ENCODE measurements at places on chromosomes 5 and 9. TPM values are rescaled to one million over a fixed set of nuclear protein-coding genes. Genes with fewer than 3 reads are reported as not detected.
A peak's percentile ranks its signal among the peaks of the same experiment; 100 is the strongest.

SHOC1 gene
- polyA plus RNA-seq: not detected

GKAP1 gene
- polyA plus RNA-seq: 1.5 TPM

SLC27A6 gene
- polyA plus RNA-seq: 0.10 TPM

MOB3B gene
- polyA plus RNA-seq: 0.05 TPM

TMEM174 gene
- polyA plus RNA-seq: not detected

OR1Q1 gene
- 1.1 TPM for polyA plus RNA-seq

GLRA1 gene
- not detected for polyA plus RNA-seq

SEMA5A gene
- polyA plus RNA-seq: 56.4 TPM

EDIL3 gene
- polyA plus RNA-seq: 13.8 TPM

SUSD1 gene
- 17.5 TPM for polyA plus RNA-seq

NTMT1 gene
- polyA plus RNA-seq: 77.1 TPM

PCDHGA7 gene
- 3.6 TPM for polyA plus RNA-seq

BTNL8 gene
- polyA plus RNA-seq: not detected

PHYHD1 gene
- 15.6 TPM for polyA plus RNA-seq

SLC28A3 gene
- 0.42 TPM for polyA plus RNA-seq

SPINK13 gene
- not detected for polyA plus RNA-seq

CXCL14 gene
- polyA plus RNA-seq: 1.6 TPM

ORM1 gene
- not detected for polyA plus RNA-seq

DNA sequence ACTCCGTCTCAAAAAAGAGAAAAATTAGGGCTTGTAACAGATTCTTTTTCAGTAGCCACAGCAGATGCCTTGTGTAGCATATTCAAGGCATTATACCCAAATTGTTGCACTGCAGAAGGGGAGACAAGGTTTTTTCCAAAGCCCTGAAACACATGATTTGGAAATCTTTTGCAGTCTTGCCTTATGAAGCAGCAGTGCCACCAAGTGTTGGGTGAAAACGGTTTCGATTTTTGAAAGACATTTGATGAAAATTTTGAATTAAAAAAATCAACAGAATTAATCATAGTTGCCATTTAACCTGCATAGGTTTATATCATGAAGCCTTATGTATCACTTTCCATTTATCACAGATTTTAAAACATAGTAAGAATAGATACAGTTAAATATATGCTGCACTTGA is 479.5 kb downstream of the TAF11L14 start:
- no peak for DNase-seq

- no peak for DNase-seq
These were observed 5.3 kb downstream of the INVS start for GRCh38 chr9:100104314-100104713.

DNA sequence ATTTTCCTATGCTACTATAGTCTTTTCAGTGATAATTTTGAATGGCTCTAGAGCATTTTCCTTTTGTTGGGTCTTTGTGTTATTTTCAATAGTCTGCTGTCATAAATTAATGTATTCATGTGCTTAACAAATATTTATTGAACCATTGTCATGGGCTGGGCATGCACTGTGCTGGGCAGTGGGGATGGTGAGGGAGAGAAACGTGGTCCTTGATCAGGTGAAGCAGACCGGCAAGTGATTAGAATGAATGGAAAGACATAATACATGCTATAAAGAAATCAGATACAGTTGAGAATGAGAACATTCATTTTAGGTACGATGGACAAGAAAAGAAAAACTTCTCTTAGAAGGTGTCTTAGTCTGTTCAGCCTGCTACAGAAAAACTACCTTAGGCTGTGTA is 66.1 kb downstream of the KIF4B start:
- DNase-seq: no peak

DNA sequence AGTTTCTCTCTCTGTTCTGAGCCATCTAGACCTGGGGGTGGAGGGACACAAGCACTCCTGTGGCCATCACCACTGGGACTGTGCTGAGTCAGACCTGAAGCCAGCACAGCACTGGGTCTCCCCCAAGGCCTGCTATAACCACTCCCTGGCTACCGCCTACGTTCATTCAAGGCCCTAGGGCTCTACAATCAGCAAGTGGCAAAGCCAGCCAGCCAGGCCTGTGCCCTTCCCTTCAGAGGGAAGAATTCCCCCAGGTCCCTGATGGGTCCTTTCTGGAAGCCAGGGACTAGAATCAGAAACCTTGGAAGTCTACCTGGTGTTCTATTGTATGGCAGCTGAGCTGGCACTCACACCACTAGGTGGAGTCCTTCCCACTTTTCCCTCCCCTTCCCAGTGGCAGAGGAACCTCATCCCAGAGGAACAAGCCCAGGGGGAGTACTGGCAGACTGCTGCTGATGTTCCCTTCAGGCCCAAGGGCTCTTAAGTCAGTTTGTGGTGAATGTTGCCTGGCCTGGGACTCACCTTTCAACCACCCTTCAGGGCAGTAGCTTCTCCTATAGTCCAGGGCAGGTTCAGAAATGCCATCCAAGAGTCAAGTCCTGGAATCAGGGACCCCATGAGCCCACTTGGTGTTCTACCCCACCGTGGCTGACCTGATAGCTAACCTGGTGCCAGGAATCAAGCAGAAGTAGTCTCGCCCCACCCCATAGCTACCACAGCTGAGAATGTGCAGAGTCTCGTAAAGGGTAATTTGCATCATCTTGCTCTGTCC is 20.0 kb downstream of the JMY start:
- DNase-seq: no peak

DNA sequence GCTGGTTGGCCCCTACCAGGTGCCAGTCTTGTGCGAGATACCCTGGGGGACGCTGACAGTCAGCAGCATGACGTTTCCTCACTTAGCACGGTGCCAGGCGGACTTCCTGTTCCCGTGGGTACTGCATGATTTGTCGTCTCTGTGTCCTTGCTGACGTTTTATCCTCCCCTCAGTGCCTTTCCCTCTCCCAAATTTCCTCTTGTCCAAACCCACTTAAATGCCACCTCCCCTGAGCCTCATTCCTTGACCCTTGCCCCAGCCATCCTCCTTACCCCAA is 60.6 kb upstream of the SAP30L start:
- no peak for DNase-seq

GRCh38 chr5:173920024-173920753 is 32.0 kb downstream of the CPEB4 start:
- no peak for DNase-seq

- no peak for DNase-seq
These were observed 35.1 kb downstream of the MTAP start for GRCh38 chr9:21837501-21837900.

GRCh38 chr5:67910546-67910945 is 305.0 kb upstream of the PIK3R1 start:
- no peak for DNase-seq

DNA sequence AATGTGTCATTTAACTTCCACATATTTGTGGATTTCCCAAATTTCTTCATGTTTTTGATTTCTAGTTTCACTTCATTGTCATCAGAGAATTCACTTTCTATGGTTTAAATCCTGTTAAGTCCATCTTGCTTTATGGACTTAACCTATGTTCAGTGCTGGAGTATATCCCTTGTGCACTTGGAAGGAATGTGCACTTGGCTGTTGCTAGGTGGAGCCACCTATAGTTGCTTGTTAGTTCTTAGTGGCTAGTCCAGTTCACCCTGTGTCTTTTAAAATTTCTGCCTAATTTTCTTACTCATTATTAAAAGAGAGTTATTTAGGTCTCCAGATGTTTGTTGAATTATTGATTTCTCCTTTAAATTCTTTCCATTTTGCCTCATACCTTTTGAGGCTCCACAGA is 1472.5 kb upstream of the CDH6 start:
- no peak for DNase-seq

DNA sequence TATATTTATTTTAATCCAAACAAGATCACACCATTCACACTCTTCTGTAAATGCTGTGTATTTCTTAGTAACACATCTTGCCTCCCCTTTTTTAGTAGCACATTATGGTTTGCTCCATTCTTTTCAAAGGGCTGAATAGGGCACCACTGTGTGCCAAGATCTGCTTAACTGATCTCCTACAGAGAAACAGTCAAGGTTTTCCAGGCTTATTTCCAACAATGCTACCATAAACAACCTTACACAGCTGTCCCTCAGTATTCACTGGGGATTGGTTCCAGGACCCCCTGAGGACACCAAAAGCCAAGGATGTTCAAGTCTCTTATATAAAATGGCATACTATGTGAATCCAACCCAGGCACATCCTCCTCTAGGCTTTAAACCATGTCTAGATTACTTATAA is 16.5 kb downstream of the GOLM1 start:
- no peak for DNase-seq

DNA sequence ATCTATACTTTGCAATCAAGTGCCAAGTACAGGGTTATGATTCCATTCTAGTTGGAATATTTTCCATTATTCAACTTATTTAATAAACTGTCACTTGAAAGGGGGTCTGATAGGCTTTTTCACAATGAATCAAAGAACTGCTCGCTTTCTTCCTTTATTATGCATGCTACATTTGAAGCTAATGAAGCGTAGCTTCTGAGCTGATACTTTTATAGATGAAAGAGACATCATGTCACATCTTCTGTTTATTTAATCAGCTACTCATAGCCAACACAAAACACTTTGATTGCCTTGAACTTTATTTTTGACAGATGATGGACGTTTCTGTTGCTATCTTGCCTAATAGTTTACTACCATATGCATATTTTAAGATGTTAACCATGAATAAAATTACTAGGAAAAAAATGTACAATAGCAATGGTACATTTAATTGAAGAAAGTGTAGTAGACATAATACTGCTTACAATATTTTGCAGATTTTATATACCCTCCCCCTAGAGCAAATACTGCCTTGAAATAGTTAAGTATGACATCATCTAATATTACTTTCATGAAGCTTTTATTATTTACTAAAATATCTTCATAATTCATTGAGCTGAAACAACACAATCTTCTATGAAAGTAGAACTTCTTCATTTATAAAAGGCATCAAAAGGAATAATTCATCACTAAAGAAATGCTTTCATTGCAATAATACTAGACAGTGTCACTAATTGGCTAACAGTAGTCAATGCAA is 529.3 kb upstream of the TYRP1 start:
- no peak for DNase-seq

- no peak for DNase-seq
These were observed 47.2 kb downstream of the BICD2 start for GRCh38 chr9:92717201-92718085.

GRCh38 chr5:61048534-61048933 is 103.5 kb downstream of the NDUFAF2 start:
- DNase-seq: peak; percentile 41

DNA sequence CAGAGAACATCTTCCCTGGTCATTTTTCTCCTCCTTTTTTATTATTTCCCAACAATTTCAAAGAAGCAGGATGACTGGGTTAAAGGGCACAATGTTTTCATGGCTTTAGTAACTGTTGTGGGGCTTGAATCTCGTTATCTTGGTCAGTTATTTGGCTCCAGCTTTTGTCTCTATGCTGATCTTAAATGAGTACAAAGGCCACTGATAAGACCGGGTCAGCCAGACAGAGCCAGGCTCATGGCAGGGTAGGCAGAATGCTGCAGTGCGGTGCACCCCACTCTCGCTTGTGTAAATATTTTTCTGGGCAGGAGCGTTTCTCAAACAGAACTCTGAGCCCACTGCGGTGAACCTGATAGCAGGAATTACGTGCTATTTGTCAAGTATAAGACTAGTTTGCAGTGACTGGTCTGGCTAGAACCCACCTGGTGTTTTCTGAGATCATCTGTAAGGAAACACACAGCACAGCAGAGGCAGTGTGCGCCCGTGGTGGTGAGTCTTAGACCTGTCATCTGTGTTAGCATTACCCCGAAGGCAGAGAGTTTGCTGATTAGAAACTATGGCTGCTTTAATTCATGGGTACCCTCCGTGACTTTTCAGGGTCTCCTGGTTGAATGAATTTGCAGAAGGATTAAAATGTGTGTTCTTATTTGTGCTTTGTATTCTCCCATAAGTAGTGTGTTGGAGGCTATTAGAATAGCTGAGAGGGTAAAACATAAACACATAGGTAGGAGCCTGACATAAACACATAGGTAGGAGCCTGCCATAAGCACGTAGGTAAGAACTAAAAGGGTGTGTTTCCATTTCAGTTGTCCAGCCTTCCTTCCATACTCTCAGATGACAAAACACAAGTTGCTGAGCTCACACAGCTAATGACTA is 158.6 kb upstream of the DMRT1 start:
- DNase-seq: no peak

DNA sequence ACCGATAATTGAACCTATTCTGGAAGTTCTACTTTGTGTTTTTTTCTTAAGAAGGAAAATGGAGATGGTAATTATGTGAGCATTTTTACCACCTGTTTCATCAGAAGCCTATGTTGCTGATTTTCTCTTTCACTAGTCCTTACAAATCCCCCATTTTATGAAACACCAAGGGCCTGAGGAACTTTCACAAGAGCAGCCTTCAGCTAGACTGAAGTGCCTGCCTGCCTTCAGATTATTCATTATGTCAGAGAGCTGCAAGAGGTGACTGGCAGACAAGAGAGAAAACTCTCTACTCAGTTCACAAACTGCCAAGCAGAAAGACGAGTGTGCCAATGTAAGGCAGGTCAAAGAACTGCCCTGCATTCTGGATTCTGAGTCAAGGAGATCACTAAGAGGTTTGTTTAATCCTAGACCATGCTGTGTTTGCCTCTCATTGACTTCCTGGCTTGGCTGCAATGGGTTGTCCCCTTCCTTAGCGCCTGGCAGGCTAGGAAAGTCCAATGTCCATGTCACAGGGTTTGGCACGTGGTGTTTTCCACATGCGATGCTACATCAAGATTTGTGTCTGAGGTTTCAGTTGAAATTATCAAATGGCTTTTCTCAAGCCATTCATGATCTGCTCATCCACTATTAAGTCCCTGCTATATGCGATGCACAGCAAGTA is 143.3 kb downstream of the CDC42SE2 start:
- no peak for DNase-seq

- DNase-seq: no peak
These were observed 424 bp downstream of the INSYN2B start for GRCh38 chr5:169979871-169980270.

DNA sequence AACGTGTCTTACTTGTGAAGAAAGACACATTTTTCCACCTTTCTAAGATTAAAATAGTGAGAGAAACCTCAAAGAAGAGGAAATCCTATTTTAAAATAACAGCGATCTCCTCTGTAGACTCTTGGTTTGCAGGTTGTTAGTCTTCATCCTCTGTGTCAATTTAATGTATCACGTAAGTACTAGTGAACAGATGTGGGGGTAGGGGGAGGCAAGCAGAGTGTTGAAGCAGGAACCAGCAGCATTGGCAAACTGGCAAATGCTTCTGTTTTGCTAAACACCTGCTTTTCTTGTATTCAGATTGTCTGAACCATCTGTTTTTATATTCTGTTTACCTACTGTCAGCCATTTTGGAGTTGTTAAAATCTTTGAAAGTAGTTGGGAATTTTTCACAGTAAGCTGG is 159.3 kb upstream of the TLX3 start:
- no peak for DNase-seq

- no peak for DNase-seq
These were observed 46.9 kb upstream of the HSPA9 start for GRCh38 chr5:138622051-138622450.

- DNase-seq: no peak
These were observed 113.3 kb downstream of the MAPKAP1 start for GRCh38 chr9:125593581-125594222.

DNA sequence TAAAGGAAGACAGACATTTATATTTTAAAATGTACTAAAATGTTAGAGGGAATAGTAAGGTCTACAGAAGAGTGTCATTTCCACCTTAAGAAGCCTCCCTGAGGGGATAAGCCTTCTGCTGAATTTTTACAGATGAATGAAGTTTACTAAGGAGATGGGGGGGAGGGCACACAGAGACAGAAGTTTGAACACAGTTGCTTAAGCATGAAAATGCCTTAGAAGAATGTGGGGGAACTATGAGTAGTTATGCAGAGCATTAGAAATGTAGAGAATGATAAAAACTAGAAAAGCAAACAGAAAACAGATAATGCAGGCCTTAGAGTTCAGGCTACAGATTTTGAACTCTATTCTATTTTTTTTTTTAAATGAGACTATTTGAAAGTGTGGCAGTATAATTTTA is 232.2 kb upstream of the VLDLR start:
- DNase-seq: no peak

Data from BJ (cell line).